ENCODE measurements at places on chromosomes 3 and 15.

GRCh38 chr3:62011666-62012065 is 361.7 kb downstream of the FEZF2 start:
- no peak for DNase-seq

- DNase-seq: no peak
Measured at GRCh38 chr3:154135511-154136173, 14.5 kb downstream of the ARHGEF26 start.

GRCh38 chr3:10955711-10956453 is 36.7 kb upstream of the SLC6A1 start:
- DNase-seq: no peak

DNA sequence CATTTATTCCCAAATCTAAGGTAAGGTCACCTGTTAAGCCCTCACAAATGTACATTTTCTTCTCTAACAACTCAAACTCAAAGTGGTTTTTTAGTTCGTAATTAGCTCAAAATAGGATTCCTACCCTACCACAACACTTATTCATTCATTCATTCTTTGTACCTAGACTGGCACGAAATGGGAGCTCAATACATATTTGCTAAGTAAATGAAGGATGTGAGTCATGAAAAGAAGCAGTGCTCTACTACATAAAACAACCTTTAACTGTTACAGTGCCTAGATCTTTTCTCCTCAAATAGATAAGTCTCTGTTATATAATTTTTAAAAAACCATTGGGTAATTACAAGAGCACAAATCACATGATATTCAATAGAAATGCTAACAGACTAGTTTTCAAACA is 13.1 kb downstream of the RSL24D1 start:
- DNase-seq: no peak

DNA sequence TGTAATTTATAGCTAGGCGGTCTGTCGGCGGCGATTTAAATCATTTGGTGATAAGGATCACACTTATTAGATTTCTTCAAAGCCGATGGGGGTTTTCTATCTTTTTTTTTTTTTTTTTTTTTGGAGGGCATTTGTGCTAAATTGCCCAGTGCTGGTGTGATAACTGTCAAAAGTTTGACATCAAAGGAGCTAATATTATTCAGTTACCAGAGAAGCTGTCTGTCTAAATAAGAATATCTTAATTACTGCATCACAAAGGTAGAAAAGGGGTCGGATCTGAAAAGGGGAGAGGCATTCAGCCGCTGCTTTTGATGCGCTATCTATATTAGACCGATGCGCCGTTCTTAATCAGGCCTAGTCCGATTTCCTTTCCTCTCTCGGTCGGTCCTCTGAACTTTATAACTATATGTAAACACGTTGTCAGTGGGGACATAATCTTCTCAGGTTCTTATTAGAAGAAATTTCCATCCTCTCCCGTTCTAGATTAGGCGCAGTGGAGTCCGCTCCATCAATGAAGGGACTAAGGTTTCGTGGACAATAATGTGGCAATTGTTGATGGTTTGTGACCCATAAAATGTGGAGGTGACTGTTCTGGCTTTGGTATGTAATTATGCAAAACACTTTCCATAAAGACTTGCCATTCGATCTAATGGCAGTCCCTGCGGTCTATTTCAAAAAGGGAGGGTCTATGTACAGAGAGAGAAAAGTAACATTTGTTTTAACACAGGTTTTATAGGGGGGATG is 31.7 kb downstream of the NR2F2 start:
- DNase-seq: no peak

DNA sequence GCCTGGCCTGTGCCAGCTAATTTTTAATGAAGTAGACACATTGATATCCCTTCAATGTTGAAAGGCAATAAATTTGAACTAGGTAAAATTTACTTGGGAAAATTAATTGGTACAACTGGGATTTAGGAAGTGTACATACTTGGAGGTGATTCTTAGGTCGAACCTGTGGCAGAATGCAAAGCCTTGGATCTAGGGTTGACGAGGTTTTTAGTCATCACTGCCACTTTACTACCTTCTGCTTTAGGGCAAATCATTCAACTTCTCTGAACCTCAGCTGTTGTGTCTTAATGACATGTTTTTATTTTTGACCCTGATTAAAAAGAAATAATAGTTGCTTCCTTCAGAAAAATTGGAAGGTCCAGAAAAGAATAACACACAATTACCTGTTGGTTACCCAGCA is 2.5 kb downstream of the APPL1 start:
- DNase-seq: no peak

DNA sequence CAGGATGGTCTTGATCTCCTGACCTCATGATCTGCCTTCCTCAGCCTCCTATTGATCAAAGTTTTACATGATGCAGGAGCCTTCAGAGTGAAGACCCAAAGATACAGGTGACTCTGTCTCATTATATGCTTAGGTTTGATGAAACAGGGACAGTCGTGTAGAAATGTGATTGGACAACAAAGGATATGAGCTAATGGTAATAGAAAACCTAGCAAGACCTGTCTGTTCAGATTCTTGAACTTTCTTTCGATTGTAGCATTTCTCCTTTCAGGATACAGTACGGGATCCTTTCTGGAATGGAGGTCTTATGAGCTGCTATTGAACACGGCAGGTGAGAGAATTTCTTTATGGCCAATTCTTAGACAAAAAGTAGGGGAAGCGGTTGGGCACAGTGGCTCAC is at the start of gene ACKR2:
ACKR2 (plus strand) TSS at position 244 of the 400 bp plus-strand sequence. CDS start 55,058 bp downstream, outside the sequence.
- no peak for DNase-seq

GRCh38 chr15:78083186-78083585 is 5.7 kb upstream of the TBC1D2B start:
- DNase-seq: no peak

Data from NCI-H187 (cell line).